ENCODE measurements at places on chromosomes 16 and 17.
A peak's percentile ranks its signal among the peaks of the same experiment; 100 is the strongest.

- no peak for DNase-seq
These were observed 2.2 kb downstream of the CARMIL2 start for GRCh38 chr16:67647111-67647651.

GRCh38 chr16:24769806-24770205 is 40.4 kb downstream of the TNRC6A start:
- no peak for DNase-seq

DNA sequence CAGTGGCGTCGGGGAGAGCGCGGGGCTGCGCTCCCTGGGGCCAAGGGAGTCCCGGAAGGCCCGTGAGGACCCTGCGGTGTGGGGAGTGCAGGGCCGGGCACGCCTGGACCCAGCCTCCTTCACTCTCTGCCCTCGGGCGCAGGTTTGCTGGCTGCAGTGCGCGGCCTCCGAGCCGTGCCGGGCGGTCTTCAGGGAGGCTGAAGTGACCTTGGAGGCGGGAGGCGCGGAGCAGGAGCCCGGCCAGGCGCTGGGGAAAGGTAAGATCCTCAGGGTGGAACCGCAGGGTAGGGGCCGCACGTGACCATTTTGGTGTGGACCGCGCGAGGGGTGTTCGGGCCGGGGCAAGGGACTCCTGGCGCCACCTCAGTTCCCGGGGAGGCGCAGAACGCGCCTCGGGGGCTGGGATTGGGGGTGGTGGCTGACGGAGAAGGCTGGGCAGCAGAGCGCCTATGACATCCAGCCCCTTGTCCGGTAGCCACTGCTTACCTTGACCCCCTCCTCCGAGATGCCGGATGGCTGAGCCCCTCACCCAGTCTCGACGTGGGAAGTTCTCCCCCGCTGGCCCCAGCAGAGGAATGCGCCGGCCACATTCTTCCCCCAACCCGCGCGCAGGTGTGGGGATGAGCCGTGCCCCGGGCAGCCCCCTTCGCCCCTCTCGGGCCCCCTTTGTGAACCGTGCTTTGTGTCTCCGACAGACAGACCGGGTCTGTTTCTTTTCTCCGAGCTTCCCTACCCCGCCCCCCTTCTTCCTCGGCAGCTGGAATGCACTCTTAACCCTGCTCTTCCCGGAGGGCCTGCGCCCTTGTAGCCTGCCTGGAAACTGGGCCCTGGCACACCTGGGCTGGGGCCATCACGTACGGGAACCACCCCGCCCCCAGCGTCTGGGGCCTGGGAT is 631 bp downstream of the CDH3 start:
- no peak for DNase-seq

- DNase-seq: peak; percentile 60
These were observed 6.7 kb upstream of the ABCA9 start for GRCh38 chr17:69067274-69068047.

- no peak for DNase-seq
These were observed 291.3 kb downstream of the CDH13 start for GRCh38 chr16:82917886-82918595.

GRCh38 chr17:77687417-77687816 is 271.1 kb upstream of the TNRC6C start:
- DNase-seq: no peak

DNA sequence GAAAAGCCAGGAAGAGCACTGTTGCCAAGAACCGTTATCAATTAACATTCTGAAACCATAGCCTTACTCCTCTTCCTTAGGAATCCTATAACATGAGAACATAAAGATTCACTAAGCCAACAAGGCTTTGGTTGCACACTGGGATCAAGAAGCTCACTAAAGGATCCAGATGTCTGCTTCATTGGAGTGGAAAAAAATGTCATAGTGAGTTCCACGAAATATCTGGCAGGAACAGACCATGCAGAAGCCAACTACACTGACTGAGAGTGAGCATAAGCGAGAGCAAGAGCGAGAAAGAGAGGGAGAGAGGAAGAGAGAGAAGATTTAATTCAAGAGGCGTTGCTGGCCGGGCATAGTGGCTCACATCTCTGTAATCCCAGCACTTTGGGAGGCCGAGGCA is 13.4 kb upstream of the MEIOC start:
- no peak for DNase-seq

- DNase-seq: no peak
These were observed 170.2 kb downstream of the RAB11FIP4 start for GRCh38 chr17:31561469-31562375.

DNA sequence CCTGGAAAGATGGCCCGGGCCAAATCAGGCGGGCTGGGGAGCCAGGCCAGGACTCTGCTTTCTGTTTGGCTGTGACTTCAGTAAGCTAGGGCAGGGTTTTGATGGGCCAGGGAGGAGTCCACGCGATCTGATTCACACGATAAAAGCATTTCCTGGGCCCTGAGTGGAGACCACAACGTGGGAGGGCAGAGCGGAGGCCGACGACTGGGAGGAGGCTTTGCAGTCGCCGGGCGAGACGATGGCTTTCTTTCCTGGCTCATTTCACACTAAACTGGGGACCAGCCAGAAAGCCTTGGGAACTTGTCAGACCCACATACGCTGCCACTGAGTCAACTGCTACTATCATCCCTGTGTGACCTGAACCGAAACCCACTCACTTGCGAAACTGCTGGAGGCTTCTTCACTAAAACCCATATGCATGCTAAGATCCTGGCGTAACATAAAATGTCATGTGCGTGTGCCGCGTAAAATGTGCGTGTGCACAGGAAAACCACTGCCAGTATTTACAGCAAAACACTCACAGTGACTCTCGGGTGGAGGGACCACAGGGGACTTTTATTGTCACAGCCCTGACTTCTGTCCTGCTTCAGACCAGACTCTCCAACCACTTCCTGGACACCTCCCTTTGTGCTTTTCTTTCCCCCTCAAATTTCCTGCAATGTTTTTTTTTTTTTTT is 14.2 kb upstream of the RHBDF2 start:
- no peak for DNase-seq

DNA sequence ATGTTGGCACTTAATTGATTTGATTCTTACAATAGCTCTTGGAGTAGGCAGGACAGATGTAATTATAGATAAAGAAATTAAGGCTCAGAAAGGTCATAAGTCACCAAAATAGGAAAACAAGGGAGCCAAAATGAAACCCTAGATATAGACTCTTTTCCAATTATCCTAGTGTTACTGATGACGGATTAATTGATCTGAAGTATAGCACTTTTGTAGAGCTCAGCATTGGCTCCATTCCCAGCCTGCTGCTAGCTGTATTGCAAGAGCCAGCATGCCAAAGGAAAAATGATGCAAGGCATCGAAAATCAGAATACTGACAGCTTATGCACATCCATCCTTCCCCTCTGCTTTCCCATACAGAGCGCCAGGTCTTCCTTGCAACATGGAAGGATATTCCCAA is 21.6 kb upstream of the RASL10B start:
- DNase-seq: no peak

GRCh38 chr17:44193326-44194084 is 6.2 kb downstream of the ATXN7L3 start:
- DNase-seq: no peak

DNA sequence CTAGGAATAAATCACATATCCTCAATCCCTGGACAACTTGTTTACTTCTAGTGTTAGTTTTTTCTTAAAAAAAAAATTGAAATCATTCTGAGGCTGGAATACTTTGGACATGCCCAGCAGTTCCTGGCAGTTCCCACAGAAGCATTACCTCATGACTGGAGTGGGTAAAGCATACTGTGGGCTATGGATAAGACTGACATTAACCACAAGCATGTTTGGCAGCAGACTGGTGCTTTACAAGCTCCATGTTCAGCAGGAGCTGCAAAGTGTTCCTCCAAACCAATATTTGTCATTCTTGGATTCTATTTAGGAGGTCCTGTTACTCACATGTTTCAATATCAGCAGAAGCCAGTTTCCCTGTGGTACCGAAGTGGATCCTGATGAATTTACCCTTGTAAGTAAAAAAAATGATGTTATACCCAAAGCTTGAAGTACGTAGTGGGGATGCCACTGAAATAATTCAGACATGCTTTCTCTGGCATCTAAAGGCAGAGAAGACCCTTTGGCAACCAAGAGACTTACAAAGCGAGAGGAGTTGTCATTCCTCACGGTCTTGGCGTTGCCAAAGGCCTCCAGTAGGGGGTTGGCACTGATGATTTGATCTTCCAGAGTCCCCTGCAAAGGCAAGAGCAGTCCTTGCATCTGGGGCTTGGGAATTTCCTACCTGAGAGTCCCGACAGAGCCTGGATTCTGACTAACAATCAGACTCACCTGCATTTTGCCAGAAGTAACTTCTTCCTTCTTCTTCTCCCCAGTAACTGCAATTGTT is 4.9 kb downstream of the MYH1 start:
- DNase-seq: no peak

GRCh38 chr17:47231334-47231733 is 22.2 kb downstream of the MYL4 start:
- DNase-seq: no peak

DNA sequence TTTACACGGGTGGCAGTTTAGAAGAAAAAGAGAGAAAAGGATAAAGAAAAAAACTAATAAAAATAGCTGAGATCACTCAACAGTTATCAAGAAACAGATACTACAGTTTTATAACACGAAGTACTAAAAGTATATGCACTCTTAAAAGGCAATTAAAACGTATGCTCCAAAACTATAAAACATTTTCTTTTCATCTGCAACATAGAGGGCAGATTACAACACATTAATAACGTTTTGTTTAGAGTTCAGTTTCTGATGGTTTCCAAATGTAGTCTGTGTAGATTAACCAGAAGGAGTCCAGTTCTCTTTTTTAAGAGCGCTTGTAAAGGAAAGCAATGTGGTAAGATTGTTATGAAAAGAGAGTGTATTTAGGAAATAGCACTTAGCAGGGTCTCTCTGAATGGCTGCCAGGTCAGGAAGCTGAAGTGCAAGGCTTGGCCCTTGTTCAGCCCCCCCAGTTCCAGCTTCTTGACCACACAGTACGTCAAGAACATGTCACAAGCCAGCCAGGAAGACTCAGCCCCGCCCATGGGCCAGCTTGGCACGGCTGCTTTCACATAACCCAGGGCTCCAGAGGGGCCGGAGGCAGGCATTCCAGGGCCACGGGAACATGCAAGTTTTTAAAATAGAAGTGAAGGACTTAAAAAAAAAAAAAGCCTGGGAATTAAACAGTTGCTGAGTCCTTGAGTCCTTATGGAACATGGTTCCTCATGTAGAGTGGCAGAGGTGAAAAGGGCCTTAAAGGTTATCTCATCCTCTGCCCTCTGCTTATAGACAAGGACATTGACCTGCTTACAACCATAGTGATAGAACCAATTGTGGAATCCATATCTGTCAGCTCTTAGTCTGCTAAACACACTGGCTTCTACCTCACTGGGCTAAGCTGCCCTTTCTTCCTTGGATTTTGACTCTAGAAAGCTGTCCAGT is 147.4 kb upstream of the TBX2 start:
- DNase-seq: no peak

DNA sequence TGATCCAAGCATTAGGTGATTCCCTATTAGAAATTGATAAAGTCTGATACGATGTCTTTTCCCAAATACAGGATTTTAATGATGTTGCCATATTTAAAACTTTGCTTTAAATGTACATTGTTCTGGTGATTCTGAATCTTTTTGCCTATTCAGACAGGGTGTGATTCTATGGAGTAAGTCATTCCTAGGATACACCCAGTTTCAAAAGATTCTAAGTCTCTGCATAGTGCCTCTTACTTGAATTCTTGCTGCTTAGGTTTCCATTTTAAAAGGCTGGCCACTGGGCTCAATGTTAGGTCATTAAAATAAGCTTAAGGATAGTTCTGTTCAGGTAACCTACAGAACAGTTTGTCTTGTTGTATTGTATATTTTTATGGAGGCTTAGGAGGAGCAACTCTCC is 22.0 kb upstream of the ARL2BP start:
- no peak for DNase-seq

DNA sequence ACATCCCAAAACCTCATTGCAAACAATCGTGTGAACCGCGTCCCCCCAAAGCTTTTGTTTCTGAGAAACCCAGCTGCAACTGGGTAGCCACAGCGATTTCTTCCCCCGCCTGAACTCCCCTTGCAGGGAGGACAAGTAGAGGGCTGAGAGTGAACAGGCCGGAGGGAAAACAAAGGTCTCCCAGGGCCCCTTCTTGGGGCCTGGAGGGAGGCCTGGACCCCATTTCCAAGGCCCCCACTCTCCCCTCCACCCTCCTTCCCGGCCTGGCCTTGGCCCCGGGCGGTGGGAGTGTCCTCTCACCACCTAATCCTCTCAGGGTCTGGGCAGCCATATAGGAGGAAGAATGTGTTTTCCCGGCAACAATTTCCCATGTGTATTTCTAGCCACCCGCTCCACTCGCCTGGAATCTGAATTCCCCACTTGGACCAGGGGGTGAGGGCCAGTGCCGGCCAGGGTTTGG is 2.6 kb downstream of the GLIS2 start:
- DNase-seq: no peak

- DNase-seq: no peak
These were observed 32.6 kb downstream of the KLHDC4 start for GRCh38 chr16:87733190-87733589.

DNA sequence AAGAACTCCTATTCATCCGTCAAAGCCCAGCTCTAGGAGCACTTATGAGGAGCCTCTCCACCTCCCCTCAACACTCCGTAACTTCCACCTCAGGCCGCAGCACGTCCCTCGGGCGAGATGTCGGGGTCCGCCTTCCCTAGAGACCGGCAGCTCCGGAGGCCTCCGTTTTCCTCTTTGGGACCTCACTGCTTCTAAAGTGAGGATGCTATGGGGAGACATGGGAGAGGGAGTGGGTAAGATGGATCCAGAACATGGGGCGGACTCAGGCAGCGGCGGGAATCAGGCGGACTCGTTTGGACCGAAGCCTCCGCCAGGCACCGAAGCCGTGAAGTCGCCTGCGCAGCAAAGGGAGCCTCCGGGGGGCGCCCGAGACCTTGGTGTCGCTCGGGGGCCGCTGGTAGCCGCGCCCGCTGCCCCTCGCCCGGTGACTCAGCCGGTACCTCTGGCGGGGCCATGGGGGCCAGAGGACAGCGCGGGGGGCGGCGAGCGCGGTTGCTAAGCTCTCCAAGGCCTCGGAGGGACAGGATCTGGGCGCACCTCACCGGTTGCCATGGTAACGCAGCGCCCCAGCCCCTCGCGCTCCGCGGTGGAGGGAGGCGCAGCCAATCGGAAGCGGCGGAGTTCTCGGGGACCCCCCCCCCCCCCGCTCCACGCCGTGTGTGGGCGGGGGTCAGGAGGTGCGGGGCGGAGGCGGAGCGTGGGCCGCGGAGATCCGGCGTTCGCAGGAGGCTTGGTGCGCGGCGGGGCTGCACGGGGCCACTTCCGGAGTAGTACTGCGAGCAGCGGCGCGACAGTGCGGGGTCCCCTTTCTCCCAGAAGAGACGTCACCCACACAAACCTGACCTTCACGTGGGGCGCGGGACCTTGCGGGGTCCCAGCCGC is 1.3 kb upstream of the HIC1 start:
- DNase-seq: peak; percentile 70

DNA sequence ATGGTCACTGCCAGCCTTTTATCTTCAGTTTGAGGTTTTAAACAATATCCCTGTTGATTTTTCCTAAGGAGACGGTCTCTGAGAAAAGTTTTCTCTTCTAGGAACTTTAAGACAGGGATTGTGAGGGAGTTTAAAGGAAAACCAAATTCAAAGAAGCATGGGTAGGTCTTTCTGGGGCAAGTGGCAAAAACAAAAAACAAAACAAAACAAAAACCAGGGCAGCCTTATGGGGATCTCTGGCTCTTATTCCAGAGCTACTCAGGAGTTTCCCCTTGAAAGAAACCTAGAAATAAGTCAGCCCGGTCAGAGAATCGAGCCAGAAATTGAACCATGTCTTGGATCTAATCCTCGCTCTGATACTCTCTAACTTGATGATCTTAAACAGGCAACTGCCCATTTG is 424.5 kb downstream of the GRIN2A start:
- no peak for DNase-seq

GRCh38 chr16:89395150-89396142 is 94.9 kb downstream of the ANKRD11 start:
- DNase-seq: no peak
